ENCODE measurements at places on chromosomes 3 and 15.
A peak's percentile ranks its signal among the peaks of the same experiment; 100 is the strongest.

GRCh38 chr3:42511736-42512135 is 9.3 kb downstream of the VIPR1 start:
- no peak for DNase-seq

DNA sequence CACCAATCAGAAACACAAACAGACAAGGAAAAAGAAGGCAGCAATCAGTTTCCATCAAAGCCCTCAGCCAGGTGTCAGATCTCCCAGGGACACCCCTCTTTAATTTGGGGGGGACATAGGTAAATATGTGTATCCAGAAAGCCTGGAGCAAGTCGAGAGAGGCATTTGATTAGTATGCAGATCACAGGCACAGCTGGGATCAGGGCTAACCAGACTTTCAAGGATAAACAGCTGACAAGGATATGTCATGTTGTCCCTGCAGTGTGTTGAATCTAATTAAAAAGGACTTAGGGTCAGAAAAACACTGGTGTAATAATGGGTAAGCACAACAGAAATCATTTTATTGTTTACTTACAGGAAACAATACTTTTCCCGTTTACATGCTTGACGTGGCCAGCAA is 30.2 kb downstream of the NSMCE3 start:
- no peak for DNase-seq

- no peak for DNase-seq
These were observed 30.4 kb downstream of the LSM3 start for GRCh38 chr3:14208977-14209394.

DNA sequence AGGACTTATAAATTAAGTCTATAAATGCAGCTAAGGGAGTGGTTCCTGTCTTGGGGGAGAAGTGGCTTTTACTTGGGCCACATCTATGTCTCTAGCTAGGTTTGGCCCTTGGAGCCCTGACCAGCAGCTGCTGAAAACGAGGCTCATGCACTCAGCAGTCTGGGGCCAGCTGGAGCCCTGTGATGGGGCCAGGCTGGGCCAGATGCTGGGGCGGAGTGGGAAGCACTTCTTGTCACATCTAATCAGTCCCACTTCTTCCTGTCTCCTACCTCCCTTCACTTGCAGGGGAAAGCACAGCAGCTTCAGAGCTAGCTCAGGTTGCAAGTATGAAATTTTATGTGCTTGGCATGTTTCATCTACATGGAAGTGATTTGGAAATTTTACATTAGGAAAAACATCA is 209.9 kb upstream of the ROPN1 start:
- no peak for DNase-seq

DNA sequence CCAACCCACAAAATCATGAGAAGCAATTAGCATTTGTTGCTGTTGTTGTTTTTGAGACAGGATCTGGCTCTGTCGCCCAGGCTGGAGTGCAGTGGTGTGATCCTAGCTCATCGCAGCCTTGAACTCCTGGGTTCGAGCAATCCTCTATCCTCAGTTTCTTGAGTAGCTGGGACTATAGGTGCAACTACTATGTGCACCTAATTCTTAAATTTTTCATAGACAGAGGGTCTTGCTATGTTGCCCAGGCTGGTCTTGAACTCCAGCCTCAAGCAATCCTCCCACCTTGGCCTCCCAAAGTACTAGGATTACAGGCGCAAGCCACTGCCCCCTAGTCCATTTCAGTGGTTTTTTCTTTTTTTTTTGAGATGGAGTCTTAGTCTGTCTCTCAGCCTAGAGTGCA is 18.3 kb downstream of the PARP16 start:
- no peak for DNase-seq

DNA sequence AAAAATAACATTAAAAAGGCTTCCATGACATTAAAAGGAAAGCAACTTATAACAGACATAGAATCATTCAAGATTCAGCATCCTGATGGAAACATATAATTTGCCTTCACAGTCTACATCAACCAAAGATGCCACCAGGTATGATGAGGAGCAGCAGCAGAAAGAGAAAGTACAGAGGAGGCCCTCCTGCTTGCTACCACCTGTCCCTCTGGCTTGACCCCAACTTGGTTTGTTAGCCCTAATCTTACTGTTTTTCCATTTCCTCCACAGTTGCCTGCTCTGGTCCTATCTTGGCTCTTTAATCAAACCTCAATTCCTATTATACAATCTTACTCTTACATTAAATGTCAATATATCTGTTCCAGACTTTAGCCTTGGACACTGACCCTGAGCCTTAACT is 171.3 kb downstream of the DPH6 start:
- DNase-seq = no peak

DNA sequence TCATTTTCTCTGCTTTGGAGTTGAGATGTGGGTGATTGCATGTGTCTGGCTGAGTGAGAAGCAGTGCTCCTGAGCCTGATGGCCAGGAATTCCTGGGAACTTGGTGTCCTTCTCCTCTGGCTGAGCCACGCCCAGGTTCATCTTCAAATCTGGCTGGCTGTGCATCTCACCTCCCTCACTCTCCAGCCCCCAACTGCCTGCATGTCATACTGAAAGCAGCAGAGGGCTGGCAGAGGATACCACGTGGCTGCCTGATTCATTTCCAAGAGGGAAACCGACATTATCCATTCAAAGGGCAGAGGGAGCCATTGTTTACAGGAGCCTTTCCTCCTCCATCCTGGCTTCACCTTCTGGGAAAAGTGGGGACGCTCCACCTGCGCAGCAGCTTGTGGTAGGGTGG is 57.4 kb downstream of the ABHD5 start:
- no peak for DNase-seq

- no peak for DNase-seq
These were observed 158.5 kb downstream of the FBLN2 start for GRCh38 chr3:13707456-13707855.

DNA sequence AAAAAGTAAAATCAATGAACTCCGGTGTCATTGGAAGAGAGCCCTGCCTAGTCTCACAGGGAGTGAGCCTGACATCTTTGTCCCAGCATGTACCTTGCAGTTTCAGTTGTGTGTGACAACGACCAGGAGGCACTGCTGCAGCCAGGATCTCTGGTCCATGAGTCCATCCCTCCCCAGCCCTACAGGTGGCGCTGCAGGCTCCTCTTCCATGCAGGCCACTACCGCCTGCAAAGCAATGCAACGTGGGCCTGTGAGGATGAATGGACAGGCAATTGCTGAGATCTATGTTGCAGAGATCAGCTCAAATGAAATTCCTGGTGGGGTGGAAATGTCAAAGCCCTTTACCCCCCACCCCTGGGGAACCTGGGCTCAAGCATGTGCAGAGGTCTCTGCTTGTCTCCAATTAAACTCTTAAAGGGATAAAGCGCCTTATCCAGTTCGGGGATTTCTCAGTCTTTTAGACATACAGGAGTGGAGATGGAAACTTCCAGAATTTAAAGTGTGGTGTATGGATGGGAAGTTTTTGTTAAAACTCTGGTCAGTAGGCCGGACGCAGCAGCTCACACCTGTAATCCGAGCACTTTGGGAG is 35.8 kb downstream of the TKT start:
- DNase-seq = peak; percentile 60

DNA sequence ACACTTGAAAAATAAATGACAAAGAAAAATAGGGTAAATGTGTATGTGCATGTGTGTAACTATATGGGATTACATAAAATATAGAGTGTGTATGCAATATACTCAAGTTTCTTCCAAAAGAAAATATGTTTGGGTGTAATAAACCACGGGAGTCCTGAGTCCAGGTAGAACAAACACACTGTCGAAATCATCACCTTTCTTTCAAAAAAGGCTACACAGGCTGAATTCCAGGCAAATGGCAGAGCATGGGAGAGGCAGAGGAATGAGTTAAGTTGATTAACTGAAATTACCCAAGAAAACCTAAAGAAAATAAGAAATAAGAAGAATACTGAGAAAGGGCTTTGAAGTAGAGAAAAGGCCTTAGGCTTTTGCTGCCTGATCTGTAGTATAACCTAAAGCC is 26.1 kb downstream of the CEP152 start:
- no peak for DNase-seq

- DNase-seq = no peak
These were observed 7.2 kb upstream of the KCTD6 start for GRCh38 chr3:58484722-58485069.

DNA sequence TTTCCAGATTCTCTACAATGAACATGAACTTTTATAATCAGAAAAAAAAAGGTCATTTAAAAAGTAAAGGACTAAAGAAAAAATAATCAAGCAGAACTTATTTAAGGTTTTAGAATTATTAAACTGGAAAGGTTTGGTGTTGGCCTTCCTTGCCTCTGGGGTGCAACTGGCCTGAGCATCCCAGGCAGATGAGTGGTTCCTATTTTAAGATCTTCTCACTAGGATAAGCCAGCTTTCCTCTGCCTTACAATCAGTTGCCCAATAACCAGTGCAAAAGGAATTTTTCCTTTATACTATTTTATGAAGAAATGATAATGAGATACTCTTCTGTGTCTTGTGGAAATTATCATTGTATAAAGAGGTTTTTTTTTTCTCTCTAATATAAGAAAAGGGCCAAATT is 56.6 kb downstream of the SEC22A start:
- no peak for DNase-seq

GRCh38 chr3:130839813-130840212 is 54.1 kb upstream of the ATP2C1 start:
- DNase-seq = no peak

DNA sequence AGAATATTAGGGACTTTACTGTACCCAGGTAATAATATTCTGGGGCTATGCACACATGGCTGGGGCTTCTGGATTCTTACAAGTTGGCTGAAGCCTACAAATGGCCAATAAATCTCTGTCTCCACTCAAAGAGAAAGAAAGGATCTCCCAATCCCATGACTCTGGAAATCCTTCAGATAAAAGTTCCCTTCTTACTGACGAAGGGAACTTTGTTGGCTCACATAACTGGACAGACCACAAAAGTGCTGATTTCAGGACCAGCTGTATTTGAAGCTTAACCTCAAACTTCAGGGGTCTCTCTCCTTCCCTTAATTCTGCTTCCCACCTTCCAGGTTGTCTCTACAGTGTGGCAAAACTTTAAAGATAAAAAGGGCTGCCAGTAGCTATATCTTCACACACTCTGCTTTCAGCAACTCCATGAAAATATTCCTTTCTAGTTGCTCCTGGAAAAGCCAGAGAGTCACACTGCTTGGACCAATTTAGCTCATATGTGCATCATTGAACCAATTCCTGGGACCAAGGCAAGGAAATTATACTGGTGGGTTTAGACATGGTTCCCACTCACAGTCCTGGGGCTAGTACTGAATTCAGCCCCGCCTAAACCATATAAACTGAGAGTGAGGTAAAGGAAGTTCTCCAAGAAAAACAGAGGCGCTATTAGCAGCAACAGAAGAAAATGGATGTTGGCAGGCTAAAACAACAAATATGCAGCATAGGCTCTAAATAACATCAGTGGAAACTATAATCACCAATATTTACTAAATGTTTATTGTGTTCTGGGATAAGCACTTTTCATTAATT is 290.0 kb upstream of the GADL1 start:
- DNase-seq = no peak

GRCh38 chr15:72162569-72162968 is 35.0 kb downstream of the GRAMD2A start:
- no peak for DNase-seq

GRCh38 chr15:63848879-63849551 is 15.3 kb upstream of the HERC1 start:
- DNase-seq = no peak

GRCh38 chr15:40323953-40324937 is 753 bp downstream of the INAFM2 start:
- no peak for DNase-seq

DNA sequence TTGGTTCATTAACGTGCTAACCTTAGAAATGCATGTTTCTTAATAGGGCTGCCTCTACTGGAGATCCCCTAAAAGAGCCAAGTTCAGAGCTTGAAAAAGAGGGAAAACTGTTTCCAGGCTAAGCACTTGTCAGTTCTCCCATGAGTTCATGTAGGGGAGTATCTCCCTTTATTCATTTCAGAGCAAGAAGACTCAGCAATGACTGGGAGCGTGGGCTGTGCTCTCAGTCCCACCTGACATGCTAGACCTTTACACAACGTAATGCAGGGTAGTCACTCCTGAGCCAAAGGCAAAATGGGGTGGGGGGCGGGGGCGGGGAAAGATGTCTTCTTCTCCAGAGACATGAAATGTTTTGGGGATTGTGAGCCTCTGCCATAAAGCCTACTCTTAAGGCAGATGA is 420.1 kb upstream of the MCTP2 start:
- DNase-seq = no peak

GRCh38 chr15:45618813-45619212 is 16.0 kb upstream of the SQOR start:
- no peak for DNase-seq

- DNase-seq = no peak
These were observed 26.7 kb upstream of the MED12L start for GRCh38 chr3:151058740-151059139.

DNA sequence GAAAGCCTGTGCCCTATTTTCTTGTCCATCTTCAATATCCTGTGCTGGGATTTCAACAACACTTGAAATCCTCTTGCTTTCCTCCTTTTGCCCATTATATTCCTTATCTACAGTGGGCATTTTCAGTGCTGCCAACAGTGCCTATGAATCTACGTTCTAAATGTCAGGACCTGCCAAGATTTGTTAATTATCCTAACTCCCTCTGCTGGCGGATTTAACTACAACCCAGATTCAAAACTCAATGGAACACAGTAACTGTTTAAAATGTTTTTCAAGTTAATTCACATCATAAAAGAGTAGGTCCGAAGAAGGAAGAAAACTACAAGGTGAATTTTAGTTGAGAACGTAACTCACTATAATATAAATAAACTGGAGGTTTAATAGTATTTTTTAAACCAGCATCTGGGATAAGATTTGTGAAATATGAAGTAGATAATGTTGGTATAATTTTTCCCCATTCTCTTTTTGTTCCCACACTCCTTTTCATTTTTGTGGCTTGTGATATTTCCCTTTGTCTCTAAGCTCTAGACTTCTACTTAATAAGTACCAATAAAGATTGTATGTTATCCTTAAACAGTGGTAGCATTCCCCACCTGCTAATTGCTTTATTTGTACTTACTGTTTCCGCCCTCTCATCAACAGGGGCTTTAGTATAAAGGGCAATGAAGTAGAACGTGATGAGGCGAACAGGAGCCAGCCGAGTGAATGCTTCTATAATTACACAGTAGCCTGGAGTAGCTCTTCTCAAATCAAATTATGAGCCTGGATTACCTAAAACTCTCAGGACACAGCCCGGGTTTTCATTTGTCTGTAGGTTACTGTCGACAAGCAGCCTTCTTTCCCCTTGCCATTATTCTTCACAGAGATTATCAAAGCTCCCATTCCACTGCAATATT is 302.5 kb upstream of the ATP11B start:
- no peak for DNase-seq

- no peak for DNase-seq
These were observed 1.2 kb downstream of the BLOC1S6 start for GRCh38 chr15:45588219-45588875.

GRCh38 chr3:188641076-188641475 is 487.1 kb downstream of the LPP start:
- DNase-seq = no peak

DNA sequence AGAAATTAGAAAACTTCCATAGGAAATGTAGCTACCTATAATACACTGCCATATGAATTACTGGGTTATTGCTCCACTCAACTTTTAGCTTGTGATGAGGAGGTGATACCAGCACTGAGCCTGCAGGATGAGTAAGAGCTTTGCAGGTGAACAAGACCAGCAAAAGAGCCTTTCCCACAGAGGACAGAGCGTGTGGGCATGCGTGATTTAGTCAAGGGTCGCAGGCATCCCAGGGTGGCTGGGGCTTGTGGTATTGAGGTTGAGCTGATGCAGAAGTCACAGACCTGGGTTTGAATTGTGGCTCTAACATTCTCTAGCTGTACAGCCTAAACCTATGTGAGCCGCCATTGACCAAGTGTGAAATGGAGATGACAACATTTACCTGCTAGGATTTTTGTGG is 5.6 kb downstream of the NRROS start:
- DNase-seq = no peak

GRCh38 chr3:194370753-194371152 is 1.2 kb upstream of the LRRC15 start:
- DNase-seq = no peak
